Psoas muscle (tissue), 8 donors: ENCODE measurements at places on chromosomes 1 and 21.
A peak's percentile ranks its signal among the peaks of the same experiment; 100 is the strongest.

GRCh38 chr1:67256291-67257172, 51.1 kb upstream of the IL12RB2 start:
- no peak for DNase-seq

DNA sequence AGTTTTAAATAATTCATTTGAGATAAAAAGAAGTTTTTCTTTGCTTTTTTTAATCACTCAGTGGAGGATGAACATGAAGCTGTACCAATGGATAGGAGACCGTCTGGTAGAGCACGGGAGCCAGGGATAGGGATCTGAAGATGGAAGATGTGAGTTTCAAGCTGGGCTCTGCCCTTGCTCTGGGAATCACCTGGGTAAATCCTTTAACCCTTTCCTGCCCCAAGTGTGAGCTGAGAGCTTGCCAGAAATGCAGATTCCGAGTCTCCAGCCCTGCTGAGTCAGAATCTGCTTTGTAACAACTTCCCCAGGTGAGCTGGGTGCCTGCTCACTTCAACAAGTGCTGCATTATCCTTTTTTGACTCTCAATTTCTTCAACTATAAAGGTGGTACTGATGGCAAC, 44.1 kb downstream of the ERG start:
- DNase-seq: no peak

DNA sequence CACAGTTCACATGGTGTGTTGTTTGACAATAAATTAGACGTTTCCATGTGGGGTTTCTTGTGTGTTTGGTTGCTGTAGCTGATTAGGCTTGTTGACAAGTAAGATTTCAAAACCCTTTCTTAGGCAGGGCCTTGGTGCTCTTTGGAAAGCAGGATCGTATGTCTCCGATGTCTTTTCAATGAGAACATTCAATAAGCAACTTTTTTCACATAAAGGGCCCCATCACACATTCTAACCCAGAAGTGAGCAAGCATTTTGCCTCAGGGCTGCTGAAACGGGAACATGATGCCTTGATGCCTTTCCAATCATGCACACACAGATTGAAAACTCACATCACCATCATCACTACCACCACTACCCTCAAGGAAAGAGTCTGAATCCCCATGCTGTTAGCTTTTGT, 33.1 kb downstream of the LPAR3 start:
- no peak for DNase-seq

- no peak for DNase-seq
Measured at GRCh38 chr1:86775395-86775794, 71.0 kb downstream of the SH3GLB1 start.

GRCh38 chr21:29524055-29524454, 225.3 kb downstream of the BACH1 start:
- no peak for DNase-seq

DNA sequence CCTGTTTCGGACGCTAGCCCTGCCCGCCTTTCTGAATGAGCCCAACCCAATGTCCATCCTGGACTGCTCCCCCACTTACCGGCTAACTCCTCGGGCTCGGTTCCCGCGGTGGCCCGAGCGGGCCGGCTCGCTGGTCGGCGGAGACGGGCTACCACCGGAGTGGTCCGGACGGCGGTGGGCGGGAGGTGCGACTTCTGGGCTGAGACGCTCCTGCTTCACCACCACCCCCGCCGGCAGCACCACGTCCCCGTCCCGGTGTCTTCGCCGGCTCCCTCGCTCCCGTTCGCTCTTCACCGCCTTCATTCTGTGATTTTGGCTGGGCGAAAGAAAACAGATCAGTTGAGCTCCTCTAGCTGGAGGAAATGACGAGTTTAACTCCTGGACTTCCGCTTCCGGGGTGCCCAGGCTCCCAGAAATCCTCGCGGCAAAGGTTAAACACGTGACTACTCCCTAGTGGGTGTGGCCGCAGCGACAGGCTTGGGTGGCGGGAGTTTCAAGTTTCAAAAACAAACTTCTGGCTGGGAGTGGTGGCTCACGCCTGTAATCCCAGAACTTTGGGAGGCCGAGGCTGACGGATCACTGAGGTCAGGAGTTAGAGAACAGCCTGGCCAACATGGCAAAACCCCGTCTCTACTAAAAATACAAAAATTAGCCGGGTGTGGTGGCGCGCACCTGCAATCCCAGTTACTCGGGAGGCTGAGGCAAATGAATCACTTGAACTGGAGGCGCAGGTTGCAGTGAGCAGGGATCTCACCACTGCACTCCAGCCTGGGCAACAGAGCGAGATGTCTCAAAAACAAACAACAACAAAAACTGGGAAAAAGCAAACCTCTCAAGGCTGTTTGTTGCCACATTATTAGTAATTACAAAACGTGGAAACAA, at the start of gene SNIP1:
SNIP1 (minus strand) TSS at position 367 of the 882 bp plus-strand sequence; CDS start at position 303, 64 bp downstream.
- peak; percentile 91 for DNase-seq

DNA sequence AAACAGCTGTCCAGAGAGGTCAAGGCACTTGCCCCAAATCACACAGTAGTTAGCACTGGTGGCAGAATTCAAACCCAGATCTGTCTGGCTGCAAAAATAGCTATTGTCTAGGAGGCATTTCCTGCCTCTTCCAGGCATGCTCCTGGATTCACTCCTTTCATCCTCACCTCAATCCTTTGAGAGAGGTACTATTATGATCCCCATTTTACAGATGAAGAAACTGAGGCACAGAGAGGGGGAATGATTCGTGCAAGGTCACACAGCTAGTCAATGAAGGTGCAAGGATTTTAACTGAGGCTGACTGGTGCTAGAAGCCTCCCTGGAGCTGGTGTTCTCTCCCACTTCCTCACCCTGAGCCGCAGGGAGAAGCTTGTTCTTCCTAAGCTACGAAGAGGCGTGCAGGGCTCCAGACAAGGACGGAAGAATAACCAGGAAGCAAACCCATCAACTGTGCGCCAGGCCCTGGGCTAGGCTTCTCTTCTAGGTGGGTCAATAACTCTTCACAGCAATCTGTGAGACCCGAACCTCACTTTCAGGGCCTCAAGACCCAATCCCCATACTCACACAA, 631 bp upstream of the LAPTM5 start:
- DNase-seq: no peak

DNA sequence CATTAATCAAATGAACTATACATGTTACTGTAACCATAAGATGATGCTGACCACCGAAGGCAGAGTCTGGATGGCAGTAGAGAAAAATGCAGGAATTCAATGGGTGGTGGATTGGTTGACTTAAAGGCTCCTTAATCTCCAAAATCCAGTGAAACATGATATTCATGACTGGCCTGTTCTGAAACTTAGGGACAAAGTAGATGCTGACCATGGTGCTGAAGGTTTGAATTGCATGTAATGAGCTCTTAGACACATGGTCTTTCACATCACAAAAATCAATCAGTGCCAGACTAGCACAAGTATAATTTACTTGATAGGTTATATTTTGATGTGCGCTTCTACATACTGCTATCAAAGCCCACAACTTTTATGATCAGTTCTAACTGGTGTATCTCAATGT, 30.9 kb upstream of the NTMT2 start:
- no peak for DNase-seq

DNA sequence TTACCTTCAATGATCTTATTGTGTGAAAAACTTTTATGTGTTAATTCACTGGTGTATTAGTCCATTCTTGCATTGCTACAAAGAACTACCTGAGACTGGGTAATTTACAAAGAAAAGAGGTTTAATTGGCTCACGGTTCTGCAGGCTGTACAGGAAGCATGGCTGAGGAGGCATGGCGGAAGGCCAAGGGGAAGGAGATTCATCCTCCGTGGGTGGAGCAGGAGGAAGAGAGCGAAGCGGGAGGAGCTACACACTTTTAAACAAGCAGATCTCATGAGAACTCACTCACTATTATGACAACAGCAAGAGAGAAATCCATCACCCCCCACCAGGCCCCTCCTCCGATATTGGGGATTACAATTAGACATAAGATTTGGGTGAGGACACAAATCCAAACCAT, 44.2 kb upstream of the RGS7 start:
- DNase-seq: no peak

DNA sequence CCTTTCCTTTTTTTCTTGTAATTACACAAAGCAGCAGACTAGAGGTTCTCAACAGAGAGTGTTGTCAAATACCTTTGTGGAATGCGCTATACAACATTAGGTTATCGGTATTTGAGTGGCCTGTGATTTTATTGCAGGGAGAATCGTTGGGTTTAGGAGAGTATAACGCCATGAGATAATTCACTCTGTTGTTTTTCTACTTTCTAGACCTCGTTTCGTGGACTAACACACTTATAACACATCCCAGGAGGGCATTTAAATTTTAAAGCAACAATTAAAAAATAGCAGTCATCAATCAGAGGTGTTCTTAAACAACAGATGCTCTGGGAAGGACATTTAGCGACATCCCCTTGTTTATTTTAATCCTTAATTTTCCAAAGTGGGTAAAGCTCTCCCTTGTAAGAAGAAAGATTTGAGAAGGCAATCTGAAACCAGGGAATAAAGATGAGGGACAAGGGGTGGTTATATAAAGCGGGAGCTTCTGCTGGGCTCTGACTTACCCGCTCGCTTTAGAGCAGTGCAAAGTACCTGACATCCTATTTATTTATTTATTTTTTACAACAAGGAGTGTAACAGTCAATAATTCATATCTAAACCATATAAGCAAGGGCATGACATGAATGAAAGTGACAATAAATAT, 4.9 kb downstream of the PBX1 start:
- DNase-seq: no peak

GRCh38 chr1:8632102-8632501, 185.3 kb downstream of the RERE start:
- no peak for DNase-seq

GRCh38 chr1:56032096-56032676, 547.2 kb downstream of the PLPP3 start:
- no peak for DNase-seq

DNA sequence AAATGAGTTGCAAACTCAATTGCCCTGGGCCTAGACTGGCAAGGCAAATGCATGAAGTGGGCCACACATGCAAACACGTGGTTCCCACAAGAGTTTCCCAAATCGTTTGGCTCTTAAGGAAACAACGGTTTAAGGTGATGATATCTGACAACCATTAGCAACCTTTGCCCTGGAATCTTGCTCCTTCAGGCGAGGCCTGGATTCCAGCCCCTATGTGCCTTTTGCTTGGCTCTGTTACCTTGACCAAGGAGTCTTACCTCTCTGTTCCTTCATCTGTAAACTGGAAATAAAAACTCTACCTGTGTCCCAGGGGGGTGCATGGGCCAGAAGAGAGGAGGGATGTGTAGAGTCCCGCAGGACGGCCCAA, 72.1 kb upstream of the CASZ1 start:
- DNase-seq: peak; percentile 17

DNA sequence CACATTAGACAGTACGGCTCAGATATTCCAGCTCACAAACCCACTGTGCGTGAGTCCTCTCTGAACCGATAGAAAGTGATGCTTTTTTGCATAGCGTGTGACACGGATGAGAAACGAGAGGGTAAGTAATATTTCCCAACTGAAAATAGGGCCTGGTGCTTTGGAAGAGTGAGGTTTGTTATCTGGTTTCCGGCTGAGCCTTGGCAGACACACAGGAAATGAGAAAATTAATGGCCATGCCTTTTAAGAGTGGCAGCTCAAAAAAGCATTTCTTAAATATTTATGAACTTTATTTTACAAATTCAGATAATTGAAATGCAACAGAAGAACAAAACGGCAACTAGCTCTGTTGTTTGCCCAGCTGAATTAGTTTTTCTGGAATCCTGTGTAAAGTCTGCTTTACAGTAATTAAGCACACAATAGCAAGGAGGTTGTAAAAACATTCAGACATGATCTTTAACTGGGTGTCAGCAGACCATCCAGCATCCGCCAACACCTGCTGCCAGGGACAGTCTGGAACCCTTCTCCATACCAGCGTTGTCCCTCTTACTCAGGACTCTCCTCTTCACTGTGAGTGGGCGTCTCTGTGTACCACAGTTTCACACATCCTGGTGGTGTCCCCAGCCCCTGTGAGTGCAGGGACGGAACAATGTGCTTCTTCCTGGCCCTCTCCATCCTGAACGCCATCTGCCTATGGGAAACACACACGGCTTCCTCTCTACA, 155.4 kb downstream of the PGBD5 start:
- DNase-seq: no peak

- no peak for DNase-seq
Measured at GRCh38 chr1:221105578-221105977, 226.3 kb downstream of the HLX start.

DNA sequence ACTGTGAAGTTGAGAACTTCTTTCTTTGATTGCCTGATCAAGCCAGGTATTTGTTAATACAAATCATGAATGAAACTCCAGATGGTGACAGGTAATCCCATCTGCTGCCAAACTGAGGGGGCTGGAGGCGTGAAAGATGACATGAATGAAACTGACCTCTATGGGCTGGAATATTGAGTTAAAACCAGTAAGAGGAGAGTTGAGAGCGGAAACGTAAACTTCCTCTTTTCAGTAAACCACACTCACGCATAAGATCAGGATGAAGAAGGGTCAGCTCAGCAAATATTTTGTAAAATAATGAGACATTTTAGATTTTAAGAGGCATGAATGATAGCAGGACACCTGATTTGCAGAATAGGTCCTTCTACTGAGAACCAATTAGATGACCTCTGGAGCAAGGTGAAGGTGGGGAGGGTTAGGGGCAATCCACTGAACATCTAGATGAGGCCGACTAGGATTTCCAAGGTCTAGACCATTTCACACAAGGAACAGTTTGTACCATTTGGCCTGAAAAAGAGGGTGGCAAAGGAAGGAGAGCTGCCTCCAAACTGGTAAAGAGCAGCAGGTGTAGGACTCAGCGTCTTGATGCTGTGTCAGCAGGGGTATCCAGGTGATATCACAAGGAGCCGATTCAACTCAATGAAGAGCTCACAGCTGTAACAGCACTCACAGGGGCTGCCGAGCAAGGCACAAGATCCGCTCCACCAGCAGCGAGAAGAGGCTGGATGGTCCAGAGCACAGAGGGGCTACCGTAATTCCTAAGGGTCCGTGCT, 132.6 kb downstream of the NTPCR start:
- DNase-seq: no peak
